ENCODE measurements at places on chromosomes 3 and 15.

GRCh38 chr3:31635545-31635944 lies 102.8 kb downstream of the STT3B start:
- no peak for DNase-seq

DNA sequence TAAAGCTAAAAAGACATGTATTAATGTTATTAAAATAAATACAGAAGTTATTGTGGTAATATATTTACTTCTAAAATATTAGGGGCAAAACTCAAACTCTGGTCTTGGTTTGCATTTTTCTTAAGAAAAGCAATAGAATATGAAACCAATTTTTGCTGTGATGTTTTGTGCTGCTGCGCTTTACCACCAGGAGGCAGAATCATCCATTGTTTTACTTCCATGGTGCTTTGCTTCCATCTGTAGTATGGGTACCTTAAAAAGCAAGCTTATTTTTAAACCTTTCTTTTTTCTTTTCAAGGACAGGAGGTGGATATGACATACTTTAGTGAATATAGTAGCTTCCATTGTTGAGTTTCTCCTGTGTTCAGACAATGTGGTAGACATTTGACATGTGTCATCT lies 46.6 kb upstream of the MRPL3 start:
- peak; percentile 20 for DNase-seq

DNA sequence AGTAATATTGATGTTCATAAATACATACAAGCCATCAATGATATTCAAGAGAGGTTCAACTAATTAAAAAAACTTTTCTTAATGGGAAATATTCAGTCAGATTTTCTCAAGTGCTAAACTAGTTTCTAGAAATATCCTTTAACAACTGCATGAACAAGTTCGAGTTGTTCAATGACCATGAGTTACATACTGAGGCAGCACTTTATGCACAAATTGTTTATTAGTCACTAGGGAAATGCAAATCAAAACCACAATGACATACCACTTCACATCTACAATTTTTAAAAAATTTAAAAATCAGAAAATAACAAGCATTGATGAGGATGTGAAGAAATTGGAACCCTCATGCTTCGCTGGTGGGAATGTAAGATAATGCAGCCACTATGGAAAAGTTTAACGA lies 62.4 kb downstream of the RAD18 start:
- no peak for DNase-seq

DNA sequence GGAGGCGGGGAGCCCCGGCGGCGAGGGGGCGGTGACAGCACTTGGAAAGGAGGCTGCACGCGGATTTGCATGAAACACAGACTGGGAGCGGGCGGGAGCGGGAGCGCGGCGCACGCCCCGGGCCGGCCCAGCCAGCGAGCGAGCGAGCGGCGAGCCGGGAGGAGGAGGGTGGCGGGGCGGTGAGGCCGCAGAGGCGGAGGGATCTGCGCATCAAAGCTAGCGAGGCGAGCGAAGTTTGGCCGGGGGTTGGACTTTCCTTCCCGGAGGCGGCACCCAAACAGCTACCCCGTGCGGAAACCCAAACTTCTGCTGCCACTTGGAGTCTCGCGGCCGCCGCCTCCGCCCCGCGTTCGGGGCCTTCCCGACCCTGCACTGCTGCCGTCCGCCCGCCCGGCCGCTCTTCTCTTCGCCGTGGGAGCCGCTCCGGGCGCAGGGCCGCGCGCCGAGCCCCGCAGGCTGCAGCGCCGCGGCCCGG lies at the start of gene SMAD3:
TSS of gene SMAD3 (plus strand) at position 72 of the 475 bp plus-strand sequence. CDS start 553 bp downstream, outside the sequence.
- peak; percentile 80 for DNase-seq

DNA sequence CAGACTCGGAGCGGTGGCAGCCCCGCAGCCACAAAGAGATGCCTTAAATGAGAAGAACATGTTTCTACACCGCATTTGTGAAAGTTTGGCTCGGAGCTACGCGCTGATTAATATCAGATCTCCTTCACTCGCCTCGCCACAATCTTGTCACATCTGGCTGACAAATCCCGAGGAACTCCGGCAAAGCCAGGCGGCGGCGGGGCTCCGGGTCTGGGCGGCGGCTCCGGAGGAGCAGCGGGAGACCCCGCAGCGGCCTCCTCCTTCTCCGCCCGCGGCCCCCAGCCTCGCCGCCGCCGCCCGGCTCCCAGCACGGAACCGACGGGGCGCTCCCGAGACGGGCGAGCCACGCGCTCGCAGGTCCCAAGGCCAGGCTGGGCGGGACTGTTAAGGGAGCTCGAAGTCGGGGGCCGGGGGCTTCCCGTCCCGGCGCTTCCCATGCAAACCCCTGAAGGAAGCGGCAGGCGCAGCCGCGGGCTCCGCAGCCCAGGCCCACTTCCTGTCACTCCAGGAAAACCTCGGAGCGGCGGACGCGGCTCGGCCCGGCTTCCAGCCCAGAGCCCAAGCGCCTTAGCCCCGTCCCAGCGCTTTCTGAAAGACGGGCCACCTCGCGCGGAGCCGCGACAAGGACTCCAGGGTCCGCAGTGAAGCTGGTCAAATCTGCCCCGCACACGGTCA lies 1.2 kb downstream of the BNC1 start:
- DNase-seq, result no peak

Measured in activated CD8-positive, alpha-beta T cell treated with anti-CD3 and anti-CD28 coated beads for 36 hours (primary cell).